Stimulated activated CD8-positive, alpha-beta memory T cell treated with anti-CD3 and anti-CD28 coated beads, Interleukin-4, amount 100 ng/mL, for 1 hour (primary cell): ENCODE measurements at places on chromosomes 5 and 9.

DNA sequence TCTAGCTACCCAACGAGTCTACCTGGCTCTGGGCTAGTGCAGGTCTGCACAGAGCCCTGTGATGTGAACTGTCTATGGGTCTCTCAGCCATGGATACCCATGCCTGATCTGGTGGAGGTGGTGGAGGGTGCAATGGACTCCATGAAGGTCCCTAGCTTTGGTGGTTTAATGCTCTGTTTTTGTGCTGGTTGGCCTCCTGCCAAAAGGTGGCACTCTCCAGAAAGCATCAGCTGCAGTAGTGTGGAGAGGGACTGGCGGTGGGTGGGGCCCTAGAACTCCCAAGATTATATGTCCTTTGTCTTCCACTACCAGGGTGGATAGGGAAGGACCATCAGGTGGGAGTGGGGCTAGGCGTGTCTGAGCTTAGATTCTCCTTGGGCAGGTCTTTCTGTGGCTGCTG lies 290.1 kb downstream of the AGTPBP1 start:
- DNase-seq: no peak

DNA sequence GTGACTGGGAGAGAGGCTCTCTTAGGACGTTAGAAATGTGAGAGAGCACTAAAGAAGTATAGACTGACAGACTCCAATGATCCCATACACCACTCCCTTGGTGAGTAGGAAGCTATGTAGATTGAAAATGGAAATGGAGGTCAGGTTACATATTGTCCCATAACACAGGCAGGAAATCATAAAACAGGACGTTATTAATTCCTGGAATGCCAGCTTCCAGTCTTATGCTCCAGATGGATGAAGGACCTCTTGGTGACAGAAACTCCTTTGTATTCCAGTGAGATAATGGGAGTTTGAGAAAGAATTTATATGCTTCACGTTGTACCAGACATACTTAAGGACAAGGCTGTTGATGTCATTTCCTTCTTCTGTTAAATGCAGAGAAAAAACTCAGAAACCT lies 338.2 kb upstream of the ITGA1 start:
- no peak for DNase-seq

- no peak for DNase-seq
These were observed 43.3 kb downstream of the ANKRD33B start for GRCh38 chr5:10607023-10607665.

DNA sequence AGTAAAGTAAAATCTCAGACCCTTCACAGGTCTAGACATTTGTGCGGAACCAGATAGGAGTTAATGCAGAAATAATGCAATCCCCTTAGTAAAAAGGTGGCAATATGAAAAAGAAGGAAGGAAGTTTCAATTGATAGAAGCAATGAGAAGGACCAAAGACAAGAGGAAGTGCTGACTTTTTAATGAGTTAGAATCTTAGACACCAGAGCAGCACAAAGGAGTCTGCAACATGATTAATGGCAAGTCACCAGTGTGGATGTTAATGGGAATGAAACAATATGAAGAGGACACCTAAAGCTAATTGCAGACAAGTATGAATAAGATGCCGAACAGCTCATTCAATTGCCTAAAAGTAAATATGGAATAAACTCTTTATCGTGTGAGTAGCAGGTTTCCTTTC lies 50.9 kb downstream of the MEGF9 start:
- no peak for DNase-seq

- DNase-seq: no peak
These were observed 49.6 kb downstream of the ARHGAP26 start for GRCh38 chr5:142819825-142820224.

GRCh38 chr5:15501091-15501791 lies 1.3 kb downstream of the FBXL7 start:
- no peak for DNase-seq

- no peak for DNase-seq
These were observed 9.0 kb upstream of the WDR38 start for GRCh38 chr9:124844291-124844690.

DNA sequence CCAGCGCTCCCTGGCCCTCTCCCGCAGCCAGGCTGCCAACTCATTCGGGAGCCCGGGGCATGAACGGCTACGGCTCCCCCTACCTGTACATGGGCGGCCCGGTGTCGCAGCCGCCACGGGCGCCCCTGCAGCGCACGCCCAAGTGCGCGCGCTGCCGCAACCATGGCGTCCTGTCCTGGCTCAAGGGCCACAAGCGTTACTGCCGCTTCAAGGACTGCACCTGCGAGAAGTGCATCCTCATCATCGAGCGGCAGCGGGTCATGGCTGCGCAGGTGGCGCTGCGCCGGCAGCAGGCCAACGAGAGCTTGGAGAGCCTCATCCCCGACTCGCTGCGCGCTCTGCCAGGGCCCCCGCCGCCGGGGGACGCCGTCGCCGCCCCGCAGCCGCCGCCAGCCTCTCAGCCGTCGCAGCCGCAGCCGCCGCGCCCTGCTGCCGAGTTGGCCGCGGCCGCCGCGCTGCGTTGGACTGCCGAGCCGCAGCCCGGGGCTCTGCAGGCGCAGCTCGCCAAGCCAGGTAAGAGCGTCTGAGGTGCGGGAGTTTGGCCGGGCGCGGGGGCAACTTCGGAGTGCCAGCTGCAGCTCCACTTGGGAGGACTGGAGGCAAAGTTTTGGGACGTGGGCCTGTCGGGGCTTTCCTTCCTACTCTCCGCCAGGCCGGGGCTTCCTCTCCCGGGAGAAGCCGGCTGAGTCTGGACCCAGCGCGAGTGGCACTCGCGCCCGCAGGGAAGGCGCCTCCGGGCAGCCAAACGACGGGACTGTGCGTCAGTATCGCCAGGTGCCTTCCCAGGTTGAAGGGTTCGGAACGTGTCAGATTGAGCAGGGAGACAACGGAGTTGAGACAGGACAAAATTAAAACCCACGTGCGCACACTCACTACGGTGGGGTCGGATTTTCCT lies 735 bp downstream of the DMRT3 start:
- DNase-seq: no peak

- no peak for DNase-seq
These were observed 40.9 kb downstream of the RFK start for GRCh38 chr9:76353280-76353679.

DNA sequence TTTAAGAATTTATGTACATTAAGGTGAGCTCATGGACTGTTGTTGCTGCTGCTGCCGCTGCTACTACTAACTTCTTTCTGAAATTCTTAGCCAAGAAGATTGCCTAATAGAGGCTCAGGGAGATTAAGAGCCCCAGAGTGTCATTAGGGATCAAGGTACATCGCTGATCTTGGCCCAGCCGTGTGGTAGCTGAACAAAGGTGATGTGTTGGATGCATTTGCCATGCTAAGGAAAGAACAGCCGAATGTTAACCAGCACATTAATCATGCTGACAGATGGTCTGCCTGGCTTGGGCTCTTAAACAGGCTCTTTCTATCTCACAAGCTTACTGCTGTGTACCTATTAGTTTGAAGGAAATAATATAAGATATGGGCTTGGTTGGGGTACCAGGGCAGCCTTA lies 137.1 kb downstream of the KCTD16 start:
- no peak for DNase-seq

- no peak for DNase-seq
These were observed 26.6 kb downstream of the GADD45G start for GRCh38 chr9:89631384-89631783.

DNA sequence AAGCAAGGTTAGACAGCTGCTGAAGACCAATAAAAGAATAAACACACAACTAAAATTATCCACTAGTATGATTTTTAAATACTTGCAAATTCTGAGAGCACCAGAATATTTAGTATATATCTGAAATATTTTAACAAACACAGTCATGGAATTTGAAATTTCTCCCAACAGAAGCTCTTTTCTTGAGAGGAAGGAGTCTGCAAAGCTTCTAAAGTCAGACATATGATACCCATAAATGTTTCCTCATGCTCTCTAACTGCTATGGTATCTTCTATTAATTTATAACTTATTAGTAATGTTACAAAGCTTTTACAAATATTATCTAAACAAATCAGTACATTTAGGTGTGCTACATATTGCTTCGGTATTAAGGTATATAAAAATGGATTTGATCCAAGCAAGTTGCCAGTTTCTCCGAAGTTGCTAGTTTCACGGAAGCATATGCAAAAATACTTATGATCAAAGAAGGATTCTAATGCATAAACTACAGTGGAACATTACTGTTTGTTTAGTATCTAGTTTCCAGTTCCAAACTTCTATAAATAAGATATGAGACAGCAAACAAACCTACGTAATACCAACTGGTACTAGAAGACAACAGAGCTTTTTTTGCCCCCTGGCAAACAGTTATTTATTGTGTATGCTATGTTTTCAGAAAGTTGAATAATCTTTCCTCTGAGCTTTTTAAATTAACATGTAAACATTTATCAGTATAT lies 22.0 kb downstream of the FNIP1 start:
- no peak for DNase-seq

DNA sequence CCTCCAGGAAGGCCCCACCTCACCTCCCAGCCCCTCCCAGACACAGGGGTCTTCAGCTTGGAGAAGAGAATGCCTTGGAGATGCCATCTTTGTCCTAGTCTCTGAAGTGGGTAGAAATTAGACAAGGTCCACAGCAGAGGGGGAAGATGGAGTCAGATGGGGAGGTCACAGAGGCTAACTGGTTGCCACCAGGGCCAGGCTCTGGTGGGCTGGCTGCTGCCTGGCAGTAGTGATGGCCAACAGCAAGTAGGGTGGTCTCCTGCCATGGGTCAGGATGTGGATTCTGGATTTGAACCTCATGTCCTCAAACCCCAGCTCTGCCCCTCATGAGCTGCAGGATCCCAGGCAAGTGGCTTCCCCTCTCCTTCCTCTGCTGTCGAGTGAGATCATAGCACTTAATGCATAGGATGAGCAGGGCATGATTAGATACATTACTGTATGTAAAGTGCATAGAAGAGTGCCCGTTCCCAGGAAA lies 38.7 kb upstream of the NEK6 start:
- DNase-seq: no peak

GRCh38 chr9:32486839-32487562 lies 39.0 kb downstream of the RIGI start:
- DNase-seq: no peak

DNA sequence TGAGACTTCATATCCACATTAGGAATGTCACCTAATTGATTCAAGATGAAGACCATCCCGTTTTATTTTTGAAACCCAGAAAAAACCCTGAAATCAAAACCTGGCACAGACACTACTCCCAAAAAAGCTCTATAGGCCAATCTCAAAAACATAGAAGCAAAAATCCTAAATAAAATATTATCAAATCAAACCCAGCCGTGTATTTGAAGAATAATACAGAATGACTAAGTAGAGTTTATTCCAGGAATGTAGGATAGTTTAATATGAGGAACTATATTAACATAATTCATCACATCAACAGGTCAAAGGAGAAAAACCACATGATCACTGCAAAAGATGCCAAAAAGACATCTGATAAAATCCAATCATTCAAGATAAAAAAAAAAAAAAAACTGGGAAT lies 167.1 kb downstream of the ACTL7B start:
- DNase-seq: no peak

GRCh38 chr9:92378865-92379560 lies 25.4 kb downstream of the OGN start:
- DNase-seq: no peak

DNA sequence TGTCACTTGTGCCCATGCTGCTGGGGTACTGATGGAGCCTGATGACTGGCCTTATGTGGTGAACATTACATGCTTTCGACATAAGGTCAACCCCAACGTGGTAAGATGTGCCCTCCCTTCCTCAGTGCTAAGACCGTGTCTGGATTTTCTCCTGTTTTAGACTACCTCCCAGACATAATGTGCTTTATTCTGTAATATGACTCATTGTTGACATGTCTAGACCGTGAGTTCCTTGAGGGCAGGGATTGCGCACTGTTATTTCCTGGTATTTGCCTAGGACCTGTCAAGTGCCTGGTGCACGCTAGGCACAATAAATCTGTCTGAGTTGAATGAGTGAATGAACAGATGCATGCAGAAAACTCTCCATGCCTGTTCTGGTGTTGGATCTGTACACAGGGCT lies 346.0 kb downstream of the KDM4C start:
- no peak for DNase-seq

DNA sequence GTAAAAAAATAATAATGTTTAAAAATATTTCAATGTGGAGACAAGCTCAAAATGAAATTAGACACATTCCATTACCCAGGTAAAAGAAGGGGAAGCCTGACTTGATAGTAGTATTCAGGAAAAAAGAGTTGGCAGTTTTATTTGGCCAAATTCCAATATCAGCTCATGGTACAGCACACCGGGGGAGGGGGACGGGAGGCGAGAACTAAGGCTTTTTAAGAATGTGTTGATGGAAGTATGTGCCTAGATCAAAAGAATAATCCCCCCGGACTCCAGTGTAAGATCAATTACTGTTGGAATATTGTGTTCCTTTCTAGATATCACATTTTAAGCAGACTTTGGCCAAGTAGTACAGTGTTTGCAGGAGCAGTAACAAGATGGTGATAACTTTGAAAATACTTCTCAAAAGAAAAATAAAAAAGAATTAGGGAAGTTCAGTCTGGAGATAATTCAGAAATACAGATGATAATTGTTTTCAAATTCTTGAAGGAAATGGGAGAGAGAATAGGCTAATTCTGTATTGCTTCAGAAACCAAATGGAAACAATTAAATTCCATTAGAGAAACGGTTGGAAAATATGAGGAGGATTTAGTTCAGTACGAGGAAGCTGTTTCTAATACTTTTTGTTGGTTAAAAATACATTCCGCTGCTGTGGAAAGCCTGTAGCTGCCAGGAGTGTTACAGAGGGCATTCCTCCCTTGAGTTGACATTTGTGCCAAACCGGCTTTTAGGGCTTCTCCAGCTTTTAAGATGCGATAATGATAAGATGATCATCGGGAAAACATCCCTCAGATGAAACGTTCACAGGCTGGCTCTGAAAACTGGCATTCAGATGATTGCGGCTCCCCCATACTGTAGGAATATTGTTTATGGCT lies 98.1 kb upstream of the ERBIN start:
- DNase-seq: no peak
